ENCODE measurements at places on chromosomes 13 and 19.
A peak's percentile ranks its signal among the peaks of the same experiment; 100 is the strongest.

GRCh38 chr13:79776531-79777295 lies 295.8 kb downstream of the NDFIP2 start:
- peak; percentile 45 for DNase-seq

- DNase-seq = peak; percentile 30
Measured at GRCh38 chr13:28819046-28819730, 951 bp upstream of the MTUS2 start.

GRCh38 chr19:6070207-6070681 lies 40.1 kb downstream of the RFX2 start:
- no peak for DNase-seq

GRCh38 chr13:36559375-36559774 lies 114.4 kb upstream of the SERTM1 start:
- no peak for DNase-seq

GRCh38 chr19:50178859-50179537 lies 15.9 kb upstream of the IZUMO2 start:
- DNase-seq = no peak

DNA sequence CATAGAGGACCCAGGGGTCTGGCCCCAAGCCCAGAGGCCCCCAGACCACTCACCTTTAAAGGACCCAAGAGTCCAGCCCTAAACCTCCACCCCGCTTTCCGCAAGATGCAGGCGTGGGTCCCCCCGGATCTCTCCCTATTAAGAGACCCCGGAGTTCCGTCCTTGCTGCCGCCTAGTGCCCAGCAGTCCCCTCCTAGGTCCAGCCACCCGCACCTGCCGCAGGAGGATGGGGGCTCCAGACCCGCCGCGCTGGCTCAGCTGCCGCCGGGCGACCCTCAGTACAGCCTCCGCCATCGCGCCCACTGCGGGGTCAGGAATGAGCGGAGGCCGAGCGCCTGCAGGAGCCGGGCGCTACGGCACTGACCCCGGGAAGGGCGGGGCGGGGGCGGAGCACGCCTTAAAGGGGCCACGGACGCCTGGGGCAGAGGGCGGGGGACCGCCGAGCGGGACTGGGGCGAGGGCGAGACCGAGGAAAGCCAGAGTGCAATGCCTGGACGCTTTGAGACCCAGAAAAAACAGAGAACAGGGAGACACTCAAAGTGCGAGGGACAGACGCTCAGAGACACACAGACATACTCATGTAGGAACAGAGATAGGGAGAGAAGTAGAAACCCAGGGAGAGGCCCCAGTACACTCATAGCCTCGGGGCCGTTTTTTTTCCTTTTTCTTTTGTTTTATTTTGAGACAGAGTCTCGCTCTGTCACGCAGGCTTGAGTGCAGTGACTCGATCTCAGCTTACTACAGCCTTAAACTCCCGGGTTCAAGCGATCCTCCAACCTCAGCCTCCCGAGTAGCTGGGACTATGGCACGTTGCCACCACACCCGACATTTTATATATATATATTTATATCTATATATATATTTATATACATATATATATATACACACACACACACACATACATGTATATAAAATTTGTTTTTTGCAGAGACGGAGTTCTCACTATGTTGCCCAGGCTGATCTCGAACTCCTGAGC lies at the start of gene ETHE1:
ETHE1 (minus strand) TSS at position 318 of the 976 bp plus-strand sequence; CDS start at position 294, 24 bp downstream.
- peak; percentile 54 for DNase-seq

- DNase-seq = peak; percentile 86
Measured at GRCh38 chr19:10230861-10231611, at the start of gene S1PR2. S1PR2 (minus strand) TSS chr19:10231331; CDS start chr19:10224905, 6,426 bp downstream.
